Activated CD8-positive, alpha-beta memory T cell treated with anti-CD3 and anti-CD28 coated beads for 4 hours (primary cell): ENCODE measurements at places on chromosomes 2 and 18.

DNA sequence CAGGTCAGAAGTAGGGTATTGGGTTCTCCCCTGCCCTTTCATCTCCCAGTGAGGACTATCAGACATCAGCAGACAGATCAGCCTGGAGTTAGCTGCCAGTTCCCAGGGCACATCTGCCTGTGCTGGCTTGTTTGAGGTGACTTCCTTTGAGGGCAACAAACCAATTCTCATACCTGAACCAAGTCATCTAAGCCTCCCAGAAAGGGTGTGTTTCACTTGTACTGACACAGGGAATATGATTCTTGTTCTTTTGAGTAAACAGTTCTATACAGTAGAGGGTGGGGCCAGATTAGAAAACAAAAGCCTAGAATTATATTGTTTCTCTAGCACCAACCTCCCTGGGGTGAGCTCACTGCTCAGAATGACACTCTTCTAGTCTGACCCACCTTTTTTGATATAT is 591.9 kb downstream of the SLC4A3 start:
- DNase-seq, result no peak

DNA sequence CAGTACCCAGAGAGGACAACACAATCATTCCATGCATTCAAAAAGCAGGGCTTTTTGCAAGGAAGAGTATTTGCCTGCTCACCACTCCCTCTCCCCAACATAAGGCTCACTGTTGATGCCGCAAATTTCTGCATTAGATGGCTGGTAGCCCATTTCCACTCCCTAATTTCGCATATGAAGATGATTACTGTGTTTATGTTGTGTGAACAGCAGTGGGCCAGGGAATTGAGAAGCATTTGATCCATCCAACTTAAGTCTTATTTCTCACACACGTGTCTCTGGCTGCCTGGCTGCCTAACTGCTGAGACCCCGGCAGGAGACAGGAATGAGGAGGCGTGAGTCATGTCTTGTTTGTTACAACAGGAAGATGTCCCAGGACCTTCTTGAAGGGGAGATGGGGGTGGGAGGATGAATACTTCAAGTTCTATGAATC is 294.1 kb downstream of the ALK start:
- no peak for DNase-seq

- no peak for DNase-seq
These were observed 62.4 kb downstream of the SERPINB8 start for GRCh38 chr18:64032312-64032711.

DNA sequence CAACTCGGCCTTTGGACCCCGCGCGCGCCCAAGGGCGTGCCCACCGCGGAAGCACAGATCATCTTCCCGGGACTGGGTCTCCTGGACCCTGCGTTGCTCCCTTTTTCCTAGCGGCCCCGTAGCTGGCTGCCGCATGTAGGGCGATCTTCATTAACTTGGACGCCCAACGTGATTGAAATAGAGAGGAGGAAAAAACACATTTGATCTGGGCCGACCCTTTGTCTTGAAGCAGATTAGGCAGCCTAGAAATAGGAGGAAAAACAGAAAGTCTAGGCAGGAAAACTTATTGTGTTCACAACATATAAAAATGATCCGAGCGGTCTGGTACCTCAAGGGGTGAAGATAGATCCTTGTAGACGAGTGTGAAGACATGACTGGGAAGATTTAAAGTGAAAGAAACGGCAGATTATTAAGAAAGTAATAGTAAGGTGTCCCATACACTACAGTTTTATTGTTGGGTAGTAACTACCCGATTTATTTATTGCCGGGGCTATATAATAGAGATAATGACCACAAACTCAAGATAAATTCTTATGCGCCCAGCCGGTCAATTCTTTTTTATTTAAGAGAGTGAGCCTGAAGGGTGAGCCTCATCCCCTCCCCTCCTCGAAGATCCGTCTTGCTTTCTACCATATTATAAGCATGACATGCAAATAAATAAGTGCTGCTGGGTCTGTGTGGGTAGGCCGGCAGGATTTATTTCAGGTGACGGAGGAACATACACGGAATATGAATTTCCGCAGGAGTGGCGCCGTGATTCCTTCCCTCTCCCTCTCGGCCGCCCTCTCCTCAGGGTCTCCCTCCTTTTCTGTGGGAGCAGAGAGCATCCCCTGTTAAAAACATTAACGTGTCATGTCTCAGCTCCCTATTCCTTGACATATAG is 147.4 kb downstream of the MEIS1 start:
- no peak for DNase-seq

DNA sequence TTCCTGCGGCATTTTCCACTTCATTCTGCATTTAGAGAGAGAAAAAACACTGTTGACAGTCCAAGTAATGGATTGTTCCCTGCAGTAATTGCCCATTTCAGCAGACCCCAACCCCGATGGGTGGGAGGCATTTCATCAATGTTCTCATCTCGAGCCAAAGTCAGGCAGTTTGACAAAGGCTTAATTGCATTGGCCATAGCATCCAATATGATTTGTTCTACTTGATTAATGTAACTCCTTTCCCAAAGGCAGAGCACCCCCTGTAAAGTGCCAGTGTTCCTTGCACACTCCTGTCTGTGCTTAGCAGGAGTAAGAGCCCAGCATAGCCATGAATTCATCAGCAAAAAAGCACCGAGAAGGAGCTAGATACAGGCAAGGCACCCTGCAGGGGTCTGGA is 174.4 kb downstream of the SEPTIN10 start:
- DNase-seq, result no peak

- no peak for DNase-seq
These were observed 80.5 kb downstream of the LYPD6 start for GRCh38 chr2:149410701-149411484.

- DNase-seq, result no peak
These were observed 102.0 kb upstream of the PIEZO2 start for GRCh38 chr18:11251229-11251890.

GRCh38 chr2:856041-856440 is 94.6 kb upstream of the SNTG2 start:
- DNase-seq, result no peak

GRCh38 chr2:230455005-230455684 is 39.1 kb downstream of the SP100 start:
- DNase-seq, result no peak

- DNase-seq, result no peak
These were observed 96.7 kb downstream of the ASB1 start for GRCh38 chr2:238523158-238524110.

GRCh38 chr2:227188292-227188691 is 23.9 kb downstream of the COL4A3 start:
- DNase-seq, result no peak

DNA sequence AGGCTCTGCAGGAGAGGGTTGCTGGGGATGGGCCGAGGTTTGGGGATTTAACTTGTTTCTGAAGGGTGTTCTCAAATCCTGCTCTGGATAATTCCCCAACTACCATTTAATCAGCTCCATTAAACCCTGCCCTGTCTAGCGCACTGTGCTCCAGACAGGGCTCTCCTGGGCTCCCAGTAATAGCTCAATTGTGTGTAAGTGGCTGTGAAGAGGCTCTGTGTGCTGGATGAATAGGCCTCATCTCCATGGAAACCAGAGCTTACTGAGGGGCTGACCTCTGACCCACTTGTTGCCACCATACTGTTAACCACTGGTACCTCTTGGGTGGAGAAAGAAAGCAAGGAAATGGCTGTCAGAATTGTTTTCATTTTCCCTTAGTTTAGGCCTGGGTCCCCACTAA is 92.9 kb downstream of the TGOLN2 start:
- DNase-seq, result no peak

- DNase-seq, result no peak
These were observed 46.3 kb downstream of the ZCCHC2 start for GRCh38 chr18:62569081-62569655.

DNA sequence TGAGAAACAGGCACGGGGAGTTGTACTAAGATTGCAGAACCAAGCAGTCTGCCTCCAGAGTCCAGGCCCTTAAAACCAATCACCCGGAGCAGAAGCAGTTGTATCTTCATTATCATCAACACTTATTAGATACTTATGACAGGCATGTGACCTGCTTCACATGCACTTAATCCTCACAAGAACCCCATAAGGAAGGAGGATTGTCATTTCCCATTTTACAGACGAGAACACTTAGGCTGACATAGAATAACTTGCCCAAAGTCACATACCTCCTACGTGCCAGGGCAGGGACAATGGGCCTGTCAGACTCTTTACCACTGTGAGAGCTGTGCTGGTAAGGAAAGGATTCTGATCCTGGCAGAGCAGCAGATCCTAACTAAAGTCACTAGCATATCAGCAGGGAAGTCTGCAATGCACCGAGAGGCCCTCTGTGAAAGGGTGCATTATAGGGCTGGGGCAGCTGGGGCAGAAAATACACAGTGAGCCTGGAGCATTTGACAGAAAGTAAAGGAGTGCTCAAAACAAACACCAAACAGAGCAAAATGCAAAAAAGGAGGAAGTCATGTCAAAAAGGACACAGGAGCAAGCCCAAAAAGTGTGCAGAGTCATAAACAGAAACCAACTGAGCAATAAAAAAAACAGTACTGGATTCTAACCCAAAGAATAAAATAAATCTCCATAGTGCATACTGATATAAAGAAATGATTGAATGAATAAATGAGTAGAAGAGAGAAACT is 55.9 kb upstream of the SP3 start:
- DNase-seq, result no peak
